ENCODE measurements at places on chromosomes 11 and 22. TPM values are rescaled to one million over a fixed set of nuclear protein-coding genes. Genes with fewer than 3 reads are reported as not detected.
A peak's percentile ranks its signal among the peaks of the same experiment; 100 is the strongest.

DNA sequence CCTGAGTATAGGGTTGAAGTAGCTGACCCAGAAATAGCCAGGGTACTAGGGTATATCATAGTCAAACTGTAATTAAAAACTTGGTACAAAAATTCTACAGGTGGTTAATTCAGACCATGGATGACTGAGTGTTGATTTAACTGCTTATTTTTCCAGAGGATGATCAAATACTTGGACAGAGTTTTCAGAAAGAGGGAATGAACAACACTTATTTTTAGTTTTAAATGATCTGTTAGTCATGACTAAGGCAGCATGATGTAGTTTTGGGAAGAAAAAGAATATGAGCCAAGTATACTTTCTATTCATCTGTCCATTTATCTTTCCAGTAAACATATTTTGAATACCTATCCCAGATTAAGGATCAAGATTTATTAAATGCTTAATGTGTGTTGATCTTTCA, 19.8 kb upstream of the CCDC89 start:
- DNase-seq: peak; percentile 39

GRCh38 chr11:78943841-78944240, 369.2 kb upstream of the NARS2 start:
- DNase-seq: no peak

Gene ENTHD1
- polyA plus RNA-seq: not detected

- no peak for DNase-seq
Measured at GRCh38 chr11:85472953-85473352, 154.2 kb downstream of the DLG2 start.

Gene TRIM22
- polyA plus RNA-seq: 58.2 TPM

DNA sequence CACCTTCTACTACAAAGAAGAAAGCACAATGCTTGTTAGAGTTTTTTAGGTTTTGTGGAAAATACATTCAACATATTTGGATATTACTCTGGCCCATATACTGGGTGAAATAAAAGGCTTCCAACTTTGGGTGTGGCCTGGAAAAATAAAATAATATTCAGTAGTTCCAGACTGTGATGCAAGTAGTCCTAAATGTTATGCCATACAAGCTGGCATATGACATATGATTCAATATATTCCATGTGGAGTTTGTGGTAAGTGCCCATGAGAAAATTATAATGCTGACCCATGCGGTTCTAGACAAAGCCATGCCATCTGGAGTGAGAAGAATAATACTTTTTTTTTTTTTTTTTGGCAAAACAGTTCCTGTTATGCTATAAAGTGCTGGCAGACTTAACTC, 683.3 kb downstream of the LUZP2 start:
- DNase-seq: no peak

Gene RAB38
- polyA plus RNA-seq: 6.9 TPM

DNA sequence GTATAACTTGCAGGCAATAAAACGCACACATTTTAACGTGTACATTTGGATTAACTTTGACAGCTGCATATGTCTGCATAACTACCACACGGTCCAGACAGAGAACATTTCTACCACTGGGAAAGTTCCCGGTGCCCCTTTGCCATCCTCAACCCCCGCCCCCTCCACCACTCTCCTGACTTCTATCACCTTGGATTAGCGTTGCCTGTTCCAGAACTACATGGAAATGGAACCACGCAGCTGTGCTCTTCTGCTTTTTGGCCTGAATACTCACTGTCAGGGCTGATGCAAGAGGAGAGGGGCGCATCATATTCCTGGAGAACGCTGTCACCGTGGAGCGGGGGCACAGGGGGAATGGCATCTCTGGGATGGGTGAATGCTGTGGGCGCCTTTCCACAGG, 62.1 kb downstream of the LRP5 start:
- no peak for DNase-seq

- DNase-seq: peak; percentile 51
Measured at GRCh38 chr11:35617687-35618496, at the start of gene FJX1. Gene FJX1 (plus strand): TSS chr11:35618460. CDS start chr11:35618637, 177 bp downstream.

Gene SAA4
- polyA plus RNA-seq: not detected

- DNase-seq: no peak
Measured at GRCh38 chr11:83438438-83438837, 152.3 kb upstream of the CCDC90B start.

GRCh38 chr11:130314184-130314749, 450 bp downstream of the ZBTB44 start:
- DNase-seq: no peak

DNA sequence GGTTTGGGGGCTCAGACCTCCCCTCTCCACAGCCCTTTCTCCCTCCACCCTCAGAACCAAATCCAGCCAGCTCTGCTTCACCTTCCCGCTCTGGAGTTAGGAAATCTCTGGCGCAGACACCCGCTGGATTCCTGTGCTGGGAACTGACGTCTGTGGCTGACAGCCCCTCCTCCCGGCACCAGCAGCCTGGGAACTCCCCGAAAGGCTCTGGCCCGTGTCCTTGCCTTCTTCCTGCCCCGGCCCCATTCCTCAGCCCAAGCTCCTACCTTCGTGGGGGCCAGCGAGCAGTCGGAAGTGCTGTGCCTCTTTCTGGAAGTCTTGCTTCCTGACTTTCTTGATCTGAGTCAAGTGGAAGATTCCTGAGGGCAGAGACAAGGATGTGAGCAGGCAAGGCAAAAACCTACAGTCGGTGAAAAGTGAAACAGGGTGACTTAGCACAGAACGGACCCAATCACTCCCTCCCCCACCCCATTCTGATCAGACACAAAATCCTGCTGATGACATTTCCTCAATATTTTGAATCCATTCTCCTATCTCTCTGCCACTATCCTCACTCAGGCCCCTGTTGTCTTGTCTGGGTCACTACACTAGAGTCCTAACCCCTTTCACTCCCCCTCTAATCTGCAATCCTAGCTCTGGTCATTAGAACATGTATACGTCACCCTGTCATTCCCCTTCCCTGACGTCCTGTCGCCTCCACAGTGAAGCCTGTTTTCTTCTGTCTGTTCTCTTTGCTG, 34.1 kb downstream of the CHRDL2 start:
- peak; percentile 60 for DNase-seq

- no peak for DNase-seq
Measured at GRCh38 chr11:46375392-46376101, 5.9 kb upstream of the MDK start.

DNA sequence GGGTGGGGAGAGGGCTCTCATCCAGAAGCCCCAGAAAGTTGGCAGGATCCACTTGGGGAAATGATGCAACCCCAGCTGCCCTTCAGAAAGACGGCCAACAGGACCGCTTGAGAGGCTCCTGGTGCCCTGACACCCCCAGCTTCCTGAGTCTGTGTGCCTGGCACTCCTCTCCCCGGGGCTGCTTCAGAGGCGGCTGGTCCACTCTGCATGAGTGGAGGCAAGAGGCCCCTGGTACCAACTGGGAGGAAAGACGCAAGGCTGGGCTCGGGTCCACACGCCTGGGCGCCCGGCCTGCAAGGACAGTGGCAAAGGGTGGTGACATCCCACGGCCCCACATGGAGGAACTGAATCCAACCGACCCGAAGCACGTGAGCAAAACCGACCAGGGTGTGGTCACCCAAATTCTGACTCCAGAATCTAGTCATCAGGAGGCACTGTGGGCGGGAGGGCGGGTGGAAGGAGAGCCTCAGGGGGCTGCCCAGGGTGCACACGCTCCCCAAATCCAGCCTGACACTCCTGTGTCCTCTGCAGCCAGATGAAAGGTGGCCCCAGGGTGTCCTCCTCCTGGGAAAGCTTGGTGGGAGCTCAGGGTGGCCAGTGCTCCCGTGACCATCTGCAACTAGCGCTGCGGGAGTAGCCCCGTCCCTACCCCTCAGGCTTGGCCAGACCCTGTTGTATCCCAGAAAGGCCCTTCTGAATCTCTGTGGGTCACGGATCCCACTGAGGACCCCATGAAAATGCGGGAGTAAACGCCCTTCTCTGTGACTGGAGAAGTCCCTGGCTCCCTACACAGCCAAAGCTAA, 3.7 kb downstream of the RNH1 start:
- no peak for DNase-seq

GRCh38 chr11:127461241-127462064, 460.9 kb upstream of the KIRREL3 start:
- DNase-seq: no peak

DNA sequence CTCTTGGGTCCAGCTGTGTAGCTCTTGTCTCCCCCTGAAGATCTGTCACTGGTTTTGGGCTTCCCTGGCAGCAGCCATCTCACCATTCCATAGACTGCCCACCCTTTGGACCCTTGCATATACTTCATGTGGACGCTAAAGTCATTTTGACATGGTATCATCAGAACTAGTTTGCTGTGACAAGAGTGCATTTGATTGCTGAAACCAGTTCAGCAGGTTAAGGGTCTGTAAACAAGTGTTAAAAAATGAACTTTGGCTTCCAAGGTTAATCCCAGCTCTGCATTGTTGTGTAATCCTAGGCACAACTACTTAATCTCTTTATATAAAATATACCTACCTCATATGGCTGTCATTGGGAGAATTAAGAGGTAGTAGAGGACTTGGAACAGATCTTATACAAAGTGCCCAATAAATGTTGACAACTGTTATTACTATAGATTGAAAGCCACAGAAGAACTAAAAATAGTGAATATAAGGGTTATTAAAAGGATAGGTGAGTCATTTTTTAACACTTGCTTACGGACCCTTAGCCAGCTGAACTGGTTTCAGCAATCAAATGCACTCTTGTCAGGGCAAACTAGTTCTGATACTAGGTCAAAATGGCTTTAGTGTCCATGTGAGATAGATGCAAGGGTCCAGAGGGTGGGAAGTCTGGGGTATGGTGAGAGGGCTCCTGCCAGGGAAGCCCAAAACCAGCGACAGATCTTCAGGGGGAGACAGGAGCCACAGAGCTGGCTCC, 29.4 kb downstream of the CCDC90B start:
- DNase-seq: no peak

GRCh38 chr11:102241026-102241425, 76.3 kb upstream of the BIRC3 start:
- no peak for DNase-seq

Gene PPP2R5B
- polyA plus RNA-seq: 18.5 TPM

Gene CCDC117
- polyA plus RNA-seq: 11.5 TPM

GRCh38 chr11:110187731-110188130, 94.5 kb downstream of the ZC3H12C start:
- no peak for DNase-seq

GRCh38 chr22:30998329-30998728, 29.3 kb downstream of the TUG1 start:
- no peak for DNase-seq

- DNase-seq: no peak
Measured at GRCh38 chr22:38187413-38188212, 6.0 kb upstream of the PLA2G6 start.

Gene TMPRSS5
- polyA plus RNA-seq: 0.10 TPM

GRCh38 chr11:132342408-132342807, 972.0 kb downstream of the NTM start:
- DNase-seq: no peak

- no peak for DNase-seq
Measured at GRCh38 chr11:8649361-8649760, 33.1 kb downstream of the TRIM66 start.

Gene ZNF408
- polyA plus RNA-seq: 6.9 TPM

Gene INPP5J
- 1.1 TPM for polyA plus RNA-seq

Gene DNAJB7
- not detected for polyA plus RNA-seq

Gene ANO5
- not detected for polyA plus RNA-seq

- no peak for DNase-seq
Measured at GRCh38 chr22:24440270-24440717, 12.9 kb downstream of the ADORA2A start.

GRCh38 chr11:108906329-108906728, 241.5 kb downstream of the DDX10 start:
- DNase-seq: no peak

- DNase-seq: no peak
Measured at GRCh38 chr11:73326929-73327811, 19.1 kb downstream of the ARHGEF17 start.

DNA sequence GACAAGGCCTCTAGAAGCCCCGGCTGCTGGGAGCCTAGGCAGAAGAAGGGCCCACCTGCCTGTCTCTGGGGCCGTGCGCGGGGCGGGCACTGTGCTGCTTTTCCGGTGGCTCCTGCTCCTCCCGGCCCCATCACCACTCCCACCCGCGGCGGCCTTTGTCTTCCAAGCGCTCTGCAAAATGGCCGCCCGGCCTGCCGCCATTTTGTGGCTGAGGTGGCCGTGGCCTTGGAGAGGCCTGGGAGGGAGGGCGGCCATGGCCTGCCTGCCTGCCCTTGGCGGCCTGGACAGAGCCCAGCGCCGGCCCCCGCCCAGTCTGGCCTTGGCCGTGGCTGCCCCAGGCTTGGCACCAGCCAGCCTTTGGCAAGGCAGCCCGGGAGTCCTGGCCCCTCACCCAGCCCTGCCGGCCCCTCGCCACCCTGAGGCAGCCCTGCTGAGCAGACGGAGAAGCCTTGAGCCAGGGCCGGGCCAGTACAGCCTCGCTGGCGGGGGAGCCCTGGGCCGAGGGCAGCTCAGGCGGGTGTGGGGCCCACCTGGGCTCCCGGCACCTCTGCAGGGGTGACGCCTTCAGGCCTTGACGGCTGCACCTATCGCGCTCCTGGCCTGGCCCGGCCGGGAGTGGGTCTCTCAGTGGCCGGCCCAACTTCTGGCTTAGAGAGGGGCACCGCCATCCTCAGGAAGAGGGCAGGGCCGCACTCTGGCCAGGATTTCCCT, 46.0 kb upstream of the PPARA start:
- DNase-seq: no peak

DNA sequence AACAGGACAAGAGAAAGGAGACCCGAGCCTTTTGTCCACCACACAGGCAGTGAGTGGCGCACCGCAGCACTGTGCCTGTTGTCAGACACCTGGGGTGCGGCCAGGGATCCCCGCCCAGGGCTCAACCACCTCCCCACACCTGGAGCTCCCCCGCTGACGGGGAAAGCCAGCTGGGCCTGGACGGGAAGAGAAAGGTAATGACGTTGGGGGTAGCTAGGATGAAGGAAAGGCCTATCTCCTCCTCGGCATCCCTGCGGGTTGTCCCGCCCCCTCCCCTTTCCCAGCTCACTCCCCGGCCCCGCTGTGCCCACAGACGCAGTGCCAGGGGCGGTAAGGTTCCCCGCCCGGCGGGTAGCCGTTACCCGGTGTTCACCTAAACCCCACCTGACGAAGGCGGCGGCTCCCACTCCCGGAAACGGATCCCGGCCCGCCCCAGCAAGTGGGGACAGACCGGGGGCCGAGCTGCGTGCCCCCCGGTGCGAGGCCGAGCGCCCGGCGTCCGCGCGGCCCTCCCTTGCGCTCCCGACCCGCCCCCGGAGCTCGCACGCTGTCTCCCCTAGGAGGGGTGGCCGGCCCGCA, 495 bp downstream of the HYOU1 start:
- no peak for DNase-seq
